GM20000 (cell line): ENCODE measurements at places on chromosomes 6 and 20.

DNA sequence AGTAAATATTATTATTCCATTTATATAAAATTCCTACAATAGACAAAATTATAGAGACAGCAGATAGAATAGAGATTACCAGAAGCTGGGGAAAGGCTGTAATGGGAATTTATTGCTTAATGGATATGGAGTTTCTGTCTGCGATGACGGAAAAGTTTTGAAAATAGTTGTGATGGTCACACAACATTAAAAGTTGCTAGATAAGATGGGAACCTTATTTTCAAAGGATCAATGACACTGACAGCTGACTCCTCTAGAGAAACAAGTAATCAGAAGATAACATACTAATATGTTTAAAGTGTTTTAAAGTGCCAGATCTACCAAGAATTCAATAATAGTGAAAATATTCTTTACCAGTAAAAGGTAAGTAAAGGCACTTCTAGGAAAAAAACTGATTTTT is 236.3 kb downstream of the HIVEP2 start:
- DNase-seq, result no peak

DNA sequence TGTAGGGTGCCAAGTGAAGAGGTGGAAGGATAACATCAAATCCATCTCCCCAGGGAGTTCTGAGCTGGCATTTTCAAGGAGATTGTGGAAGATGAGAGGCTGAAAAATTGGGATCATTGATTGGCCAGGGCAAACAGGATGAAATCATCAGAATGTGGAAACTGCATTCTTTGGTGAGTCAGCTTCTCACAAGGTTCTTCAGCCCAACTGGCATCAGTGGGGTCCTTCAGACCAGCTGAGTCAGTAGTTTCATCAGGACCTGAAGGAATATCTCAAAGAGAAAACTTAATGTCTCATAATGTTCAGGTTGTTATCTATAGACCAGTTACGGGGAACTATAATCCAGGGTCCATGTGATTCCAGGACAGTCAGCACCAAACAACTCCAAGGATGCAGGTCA is 195.8 kb downstream of the HAO1 start:
- DNase-seq, result no peak

GRCh38 chr6:25280344-25281074 is 1.3 kb downstream of the CARMIL1 start:
- peak; percentile 72 for DNase-seq

- no peak for DNase-seq
Measured at GRCh38 chr6:91634791-91635190, 1047.9 kb upstream of the MAP3K7 start.

- DNase-seq, result no peak
Measured at GRCh38 chr20:19466206-19466928, 253.9 kb downstream of the SLC24A3 start.

- no peak for DNase-seq
Measured at GRCh38 chr6:15465212-15465611, 197.6 kb downstream of the DTNBP1 start.

DNA sequence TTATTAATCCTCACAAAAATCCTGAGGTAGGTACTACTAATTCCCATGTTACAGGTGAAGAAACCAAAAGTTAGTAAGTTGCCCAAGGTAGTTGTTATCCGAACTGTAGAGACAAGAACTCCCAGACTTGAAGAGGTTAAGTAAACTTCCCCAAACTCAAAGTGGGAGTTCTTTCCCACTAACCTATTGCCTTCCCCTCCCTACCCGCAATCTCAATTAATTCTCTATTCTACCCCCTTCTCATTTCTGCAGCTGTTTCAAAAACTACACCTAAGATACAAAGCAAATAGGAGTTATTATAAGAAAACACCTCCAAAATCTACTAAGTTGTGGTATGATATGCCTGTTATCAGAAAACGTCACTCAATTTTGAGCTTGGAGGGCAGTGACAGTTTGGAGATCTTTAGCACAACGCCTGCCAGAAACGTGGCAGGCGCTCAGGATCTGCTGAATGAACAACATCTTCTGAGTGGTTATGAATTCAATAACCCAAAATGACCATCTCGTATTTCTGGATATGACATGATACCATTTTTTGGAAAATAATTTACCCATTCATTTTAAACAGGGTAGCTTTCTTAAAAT is 7.1 kb downstream of the CSNK2A1 start:
- DNase-seq, result no peak

GRCh38 chr20:49054056-49054643 is 8.0 kb downstream of the CSE1L start:
- DNase-seq, result peak; percentile 35

DNA sequence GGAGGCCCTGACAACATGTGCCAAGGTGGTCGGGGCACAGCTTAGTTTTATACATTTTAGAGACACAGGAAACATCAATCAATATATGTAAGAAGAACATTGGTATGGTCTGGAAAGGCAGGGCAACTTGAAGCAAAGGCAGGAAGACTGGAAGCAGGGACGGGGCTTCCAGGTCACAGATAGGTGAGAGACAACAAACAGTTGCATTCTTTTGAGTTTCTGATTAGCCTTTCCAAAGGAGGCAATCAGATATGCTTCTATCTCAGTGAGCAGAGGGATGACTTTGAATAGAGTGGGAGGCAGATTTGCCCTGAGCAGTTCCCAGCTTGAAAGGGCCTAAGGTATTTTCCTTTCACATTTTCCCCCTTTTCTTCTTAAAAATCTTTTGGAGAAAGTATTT is 311.0 kb upstream of the RGS17 start:
- no peak for DNase-seq

GRCh38 chr6:94177429-94177828 is 758.1 kb upstream of the EPHA7 start:
- DNase-seq, result no peak

GRCh38 chr6:32852018-32852843 is 1.3 kb downstream of the TAP1 start:
- no peak for DNase-seq

DNA sequence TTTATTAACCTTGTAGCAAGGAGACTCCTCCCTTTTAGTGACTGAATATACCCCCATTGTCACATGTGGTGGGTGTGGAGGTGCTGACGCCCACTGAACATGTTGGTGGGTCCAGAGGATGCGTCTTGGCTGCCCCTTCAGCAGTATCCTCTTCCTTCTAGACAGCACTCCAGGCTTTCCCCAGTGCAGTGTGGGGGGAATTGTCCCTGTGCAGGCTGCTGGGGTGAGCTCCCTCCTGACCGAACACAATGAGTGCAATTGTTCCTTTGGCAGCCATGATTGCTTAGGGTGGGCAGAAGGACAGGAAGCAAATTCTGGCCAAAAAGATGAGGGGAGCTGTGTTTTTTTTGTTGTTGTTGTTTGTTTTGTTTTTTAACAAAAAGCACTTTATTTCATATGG is 209.3 kb upstream of the PDE10A start:
- no peak for DNase-seq

GRCh38 chr6:148866657-148867268 is 119.9 kb downstream of the UST start:
- DNase-seq, result peak; percentile 56

DNA sequence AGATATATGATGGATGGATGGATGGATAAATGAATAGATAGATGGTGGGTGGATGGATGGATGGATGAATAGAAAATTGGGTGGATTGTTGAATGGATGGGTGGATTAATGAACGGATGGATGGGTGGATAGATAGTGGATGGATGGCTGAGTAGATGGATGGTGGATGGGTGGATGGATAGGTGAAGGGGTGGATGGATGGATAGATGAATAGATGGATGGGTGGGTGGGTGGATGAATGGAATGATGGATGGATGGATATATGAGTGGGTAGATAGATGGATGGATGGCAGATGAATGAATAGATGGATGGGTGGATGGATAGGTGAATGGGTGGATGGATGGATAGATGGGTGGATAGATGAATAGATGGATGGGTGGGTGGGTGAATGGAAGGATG is 80.7 kb upstream of the NEDD9 start:
- no peak for DNase-seq

- no peak for DNase-seq
Measured at GRCh38 chr6:68197356-68197755, 437.7 kb upstream of the ADGRB3 start.

GRCh38 chr6:3614918-3615317 is 136.6 kb downstream of the PXDC1 start:
- no peak for DNase-seq

DNA sequence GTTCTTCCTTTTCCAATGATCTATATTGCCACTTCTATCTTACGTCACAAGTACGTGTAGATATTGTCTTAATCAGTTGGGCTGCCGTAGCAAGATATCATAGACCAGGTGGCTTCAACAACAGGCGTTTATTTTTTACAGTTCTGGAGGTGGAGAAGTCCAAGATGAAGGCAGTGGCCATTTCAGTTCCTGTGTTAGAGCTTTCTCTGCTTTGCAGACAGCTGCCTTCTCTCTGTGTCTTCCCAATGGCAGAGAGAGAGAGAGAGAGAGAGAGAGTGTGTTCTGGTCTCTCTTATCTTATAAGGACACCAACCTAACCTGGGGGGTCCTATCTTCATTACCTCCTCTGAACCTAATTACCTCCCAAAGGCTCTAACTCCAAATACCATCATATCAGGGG is 8.3 kb downstream of the HSF2 start:
- no peak for DNase-seq

- DNase-seq, result peak; percentile 41
Measured at GRCh38 chr6:130269969-130270635, 47.4 kb upstream of the SAMD3 start.
